ENCODE measurements at places on chromosomes 12 and 14. TPM values are rescaled to one million over a fixed set of nuclear protein-coding genes. Genes with fewer than 3 reads are reported as not detected.

- no peak overlapping the region for H3K27ac ChIP-seq
- H3K36me3 ChIP-seq, result no peaks in the 10 kb centered on the region
- DNase-seq, result no peak
- no peak overlapping the region for H3K4me3 ChIP-seq
- H3K4me1 ChIP-seq, result peaks cover 52% of the 10 kb centered on the region
Measured at GRCh38 chr14:94653321-94653720, 41.1 kb downstream of the SERPINA3 start.

Gene L2HGDH
- 5.0 TPM for total RNA-seq

GRCh38 chr14:59844186-59844812 is 26.3 kb downstream of the RTN1 start:
- no peaks in the 10 kb centered on the region for H3K4me1 ChIP-seq
- no peaks in the 10 kb centered on the region for H3K27me3 ChIP-seq
- no peak for DNase-seq
- no peak overlapping the region for H3K4me3 ChIP-seq
- H3K27ac ChIP-seq, result no peak overlapping the region
- H3K36me3 ChIP-seq, result no peaks in the 10 kb centered on the region

DNA sequence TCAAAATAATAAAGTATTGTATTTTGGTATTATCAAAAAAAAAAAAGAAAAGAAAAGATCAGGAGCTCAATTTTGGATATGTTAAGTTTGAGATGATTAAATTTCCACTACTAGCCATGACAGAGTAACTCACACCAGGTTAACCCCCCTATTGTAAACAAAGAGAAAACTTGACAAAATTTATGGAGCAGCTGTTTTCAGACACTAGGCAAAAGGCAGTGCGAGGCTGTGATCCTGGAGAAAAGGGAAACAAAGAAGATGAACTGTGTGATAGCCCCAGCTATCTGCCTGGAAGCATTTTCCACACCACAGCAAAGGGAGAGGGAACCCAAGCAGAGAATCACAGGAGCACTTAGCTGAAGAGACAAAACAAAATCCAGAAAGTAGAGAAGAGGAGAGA is 145.0 kb downstream of the KIF21A start:
- H3K4me3 ChIP-seq, result no peak overlapping the region
- no peak overlapping the region for H3K27ac ChIP-seq
- no peaks in the 10 kb centered on the region for H3K36me3 ChIP-seq
- DNase-seq, result no peak
- H3K4me1 ChIP-seq, result no peaks in the 10 kb centered on the region
- no peaks in the 10 kb centered on the region for H3K27me3 ChIP-seq

DNA sequence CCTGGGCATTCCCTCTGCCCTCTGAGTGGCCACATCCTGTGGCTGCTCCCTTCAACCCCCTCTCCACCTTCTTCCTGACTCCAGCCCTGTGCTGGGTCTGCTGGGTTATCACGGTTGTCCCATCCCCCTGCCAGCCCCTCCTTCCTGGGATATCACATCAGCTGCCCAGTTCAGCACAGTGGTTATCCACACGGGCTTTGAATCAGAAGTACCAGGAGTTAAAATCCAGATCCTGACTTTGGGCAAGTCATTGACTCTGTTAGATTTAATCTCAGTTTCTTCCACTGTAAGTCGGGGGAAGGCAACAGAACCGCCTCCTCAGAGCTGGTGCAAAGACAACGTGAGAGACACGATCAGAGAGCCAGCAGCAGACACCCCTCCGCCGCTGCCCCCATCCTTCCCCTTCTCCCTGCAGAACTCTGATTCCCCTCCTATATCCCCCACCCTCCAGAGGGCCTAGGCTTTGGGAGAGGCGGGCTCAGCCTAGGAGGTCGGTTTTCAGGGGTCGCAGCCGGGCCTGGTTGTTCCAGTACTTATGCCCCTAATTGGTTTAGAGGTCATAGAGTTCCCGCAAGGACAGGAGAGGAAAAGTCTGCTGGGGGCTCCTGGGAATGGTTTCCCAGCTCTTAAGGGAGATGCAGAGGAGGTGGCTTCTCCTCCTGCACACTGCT is 42.5 kb downstream of the PRIMA1 start:
- no peak overlapping the region for H3K4me3 ChIP-seq
- no peaks in the 10 kb centered on the region for H3K36me3 ChIP-seq
- no peaks in the 10 kb centered on the region for H3K27me3 ChIP-seq
- DNase-seq, result no peak

- H3K27me3 ChIP-seq, result peaks cover 2% of the 10 kb centered on the region
- H3K4me1 ChIP-seq, result no peaks in the 10 kb centered on the region
- no peak overlapping the region for H3K27ac ChIP-seq
- no peak overlapping the region for H3K4me3 ChIP-seq
- H3K36me3 ChIP-seq, result no peaks in the 10 kb centered on the region
- no peak for DNase-seq
Measured at GRCh38 chr12:22979854-22980469, 355.0 kb downstream of the ETNK1 start.

Measured in HepG2 (cell line).